ENCODE measurements at places on chromosomes 2 and 18. TPM values are rescaled to one million over a fixed set of nuclear protein-coding genes. Genes with fewer than 3 reads are reported as not detected.

DNA sequence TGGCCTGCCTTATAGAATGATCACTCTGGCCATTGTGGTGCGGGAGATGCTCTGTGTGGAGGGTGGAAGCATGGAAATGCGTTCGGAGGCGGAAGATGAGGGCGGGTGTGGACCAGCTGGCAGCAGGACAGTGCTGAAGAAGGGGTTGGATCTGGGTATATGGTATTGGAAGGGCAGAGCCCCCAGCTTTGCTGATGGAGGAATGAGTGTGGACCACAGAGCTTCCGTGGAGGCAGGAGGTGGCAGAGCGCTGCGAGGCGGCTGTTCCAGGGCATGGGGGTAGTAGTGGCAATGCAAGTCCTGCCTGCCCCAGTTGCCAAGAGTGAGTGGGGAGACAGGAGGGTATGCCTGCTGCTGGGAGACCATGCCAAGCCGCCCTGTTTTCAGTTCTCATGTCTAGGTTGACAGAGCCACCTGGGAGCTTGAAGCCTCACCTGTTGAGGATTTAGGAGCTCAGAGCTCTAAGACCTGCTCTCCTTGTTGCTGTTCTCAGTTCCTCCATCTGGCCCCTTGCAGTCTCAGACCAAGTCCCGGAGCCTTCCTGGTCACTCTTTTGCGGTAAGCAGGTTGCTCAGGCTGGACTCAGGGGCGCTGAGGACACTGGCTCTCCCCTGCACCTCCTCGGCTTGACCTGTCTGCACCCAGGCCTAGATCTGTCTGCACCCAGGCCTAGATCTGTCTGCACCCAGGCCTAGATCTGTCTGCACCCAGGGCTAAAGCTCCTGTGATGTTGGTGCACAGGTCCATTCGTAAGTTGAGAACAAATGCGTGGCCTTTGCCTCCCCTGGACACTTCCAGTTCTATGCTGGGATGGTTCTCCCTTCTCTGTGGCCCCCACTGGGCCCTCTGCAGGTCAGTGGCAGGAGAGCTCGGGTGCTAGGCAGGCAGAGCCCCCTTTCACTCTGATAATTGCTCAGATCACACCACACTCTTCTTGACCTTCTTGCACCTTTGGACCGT lies 290.5 kb upstream of the HS6ST1 start:
- DNase-seq, result no peak

DNA sequence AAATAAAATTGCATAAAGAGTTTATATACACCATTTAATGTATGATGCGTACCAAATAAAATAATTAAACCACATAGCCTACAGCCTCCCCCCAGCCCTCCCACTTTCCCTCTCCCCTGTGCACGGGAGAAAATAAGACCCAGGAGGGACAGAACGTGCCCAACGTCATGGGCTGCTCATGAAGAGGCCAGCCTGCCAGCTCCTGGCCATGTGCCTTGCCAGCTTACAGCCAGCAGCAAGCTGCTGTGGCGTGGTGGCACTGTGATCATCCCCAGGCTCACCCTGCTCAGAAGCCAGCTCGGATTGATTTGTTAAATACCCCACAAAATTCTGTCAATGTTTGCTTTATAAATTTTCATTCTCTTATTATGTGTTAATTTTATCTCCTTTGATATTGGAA lies 7.6 kb downstream of the GPR148 start:
- no peak for DNase-seq

IL36B gene
- not detected for total RNA-seq

ING5 gene
- 65.4 TPM for total RNA-seq

- DNase-seq, result no peak
Observed at GRCh38 chr2:5454051-5454390, 238.2 kb upstream of the SOX11 start.

GRCh38 chr2:189818249-189819038 lies 34.2 kb downstream of the PMS1 start:
- DNase-seq, result no peak

DNA sequence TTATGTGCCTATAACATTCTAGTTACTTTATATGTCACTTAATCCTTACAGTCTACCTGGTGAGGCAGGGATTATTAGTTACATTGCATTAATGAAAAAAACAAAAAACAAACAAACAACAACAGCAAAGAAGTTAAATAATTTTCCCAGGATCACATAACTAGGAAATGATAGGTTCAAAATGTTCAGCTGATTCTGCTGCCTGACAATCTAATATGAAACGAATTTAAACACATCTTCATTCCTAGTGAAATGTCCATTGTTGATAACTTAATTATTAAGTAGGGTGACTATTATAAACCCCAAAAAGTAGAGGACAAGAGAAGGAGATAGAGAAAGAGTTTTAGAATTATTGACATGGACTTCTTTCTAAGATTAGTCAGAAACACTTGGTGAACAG lies 22.6 kb downstream of the HOXD1 start:
- no peak for DNase-seq

Data from OCI-LY7 (cell line).